H1 (cell line): ENCODE measurements at places on chromosomes 6 and 20. TPM values are rescaled to one million over a fixed set of nuclear protein-coding genes. Genes with fewer than 3 reads are reported as not detected.

GRCh38 chr20:25685276-25686080 is 11.2 kb downstream of the ZNF337 start:
- DNase-seq, result no peak

DNA sequence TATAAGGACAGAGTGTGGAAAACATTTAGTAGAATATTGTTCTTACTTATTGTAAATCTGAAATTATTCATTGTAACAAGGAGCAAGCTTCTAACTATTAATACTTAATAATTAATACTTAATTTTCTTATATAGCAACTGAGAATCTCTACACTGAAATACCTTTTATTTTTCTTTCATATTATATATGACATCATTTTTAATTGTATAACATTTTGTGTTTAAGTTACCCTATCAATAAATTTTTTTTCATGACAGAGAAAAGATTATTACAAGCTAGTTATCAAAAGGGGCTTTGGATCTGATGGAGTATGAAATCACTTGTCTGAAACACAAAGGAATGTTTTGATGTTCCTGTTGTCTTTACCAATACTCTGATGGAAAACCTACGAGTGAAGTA is 72.2 kb upstream of the CNKSR3 start:
- no peak for DNase-seq

DNA sequence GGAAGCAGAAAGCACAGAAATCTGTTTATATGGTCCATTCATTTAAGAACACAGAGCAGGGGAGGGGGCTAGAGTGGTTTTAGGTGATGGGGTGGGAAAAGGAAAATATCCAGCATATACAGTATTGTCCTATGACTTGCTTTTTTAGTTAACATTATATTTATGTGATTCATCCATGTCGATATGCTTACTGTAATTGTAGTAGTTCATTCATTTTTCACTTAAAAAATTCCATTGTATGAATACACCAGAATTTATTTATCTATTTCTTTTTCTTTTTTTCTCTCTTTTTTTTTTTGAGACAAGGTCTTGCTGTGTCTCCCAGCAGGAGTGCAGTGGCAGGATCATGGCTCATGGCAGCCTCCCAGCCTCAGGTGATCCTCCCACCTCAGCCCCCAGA is 9.6 kb upstream of the PRIM2 start:
- no peak for DNase-seq

DNA sequence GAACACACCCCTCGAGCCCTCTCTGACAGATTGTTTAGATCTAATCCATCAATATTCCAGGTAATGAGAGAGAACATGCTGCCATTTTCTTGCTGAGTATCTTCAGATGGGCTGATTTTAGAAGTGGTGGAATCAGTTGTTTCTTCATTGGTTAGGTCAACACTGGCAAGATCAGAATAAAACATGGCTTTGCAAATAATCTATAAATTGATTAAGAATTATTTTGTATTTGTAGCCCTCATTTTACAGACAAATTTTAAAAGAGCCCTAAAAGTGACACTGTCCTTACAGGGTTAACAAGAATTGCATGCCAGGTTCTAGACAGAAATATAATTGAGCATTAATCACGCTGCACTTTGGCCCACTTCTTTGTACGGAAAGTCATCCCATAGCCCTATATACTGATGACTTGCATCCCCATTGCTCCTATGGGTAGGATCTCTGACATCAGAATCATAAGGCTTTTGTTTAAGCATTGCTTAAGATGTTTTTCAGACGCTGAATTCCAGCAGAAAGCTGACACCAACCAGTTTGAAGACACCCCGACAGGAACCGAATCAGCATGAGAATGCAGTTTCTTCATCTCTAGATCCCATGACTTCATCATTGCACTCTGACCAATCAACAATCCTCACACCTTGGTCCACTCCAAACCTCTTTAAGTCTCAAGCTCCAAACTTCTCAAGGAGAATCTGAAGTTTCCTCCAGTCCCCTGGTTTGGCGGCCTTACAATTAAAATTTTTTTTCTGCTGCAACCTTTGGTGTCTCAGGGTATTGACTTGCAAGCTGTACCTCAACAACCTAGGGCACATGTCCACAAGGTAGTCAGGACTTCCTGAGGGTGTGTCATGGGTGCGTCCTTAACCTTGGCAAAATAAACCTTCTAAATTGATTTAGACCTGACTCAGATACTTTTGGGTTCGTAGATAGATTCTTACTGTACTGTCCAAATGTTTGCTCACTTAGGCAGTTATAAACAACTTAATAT is 7.8 kb downstream of the TDP2 start:
- no peak for DNase-seq

- no peak for DNase-seq
Observed at GRCh38 chr6:20238688-20239587, 26.7 kb upstream of the MBOAT1 start.

- no peak for DNase-seq
Observed at GRCh38 chr6:166419286-166419685, 36.5 kb upstream of the MPC1 start.

GRCh38 chr6:162251257-162251656 is 476.3 kb downstream of the PRKN start:
- DNase-seq, result peak; percentile 3

DNA sequence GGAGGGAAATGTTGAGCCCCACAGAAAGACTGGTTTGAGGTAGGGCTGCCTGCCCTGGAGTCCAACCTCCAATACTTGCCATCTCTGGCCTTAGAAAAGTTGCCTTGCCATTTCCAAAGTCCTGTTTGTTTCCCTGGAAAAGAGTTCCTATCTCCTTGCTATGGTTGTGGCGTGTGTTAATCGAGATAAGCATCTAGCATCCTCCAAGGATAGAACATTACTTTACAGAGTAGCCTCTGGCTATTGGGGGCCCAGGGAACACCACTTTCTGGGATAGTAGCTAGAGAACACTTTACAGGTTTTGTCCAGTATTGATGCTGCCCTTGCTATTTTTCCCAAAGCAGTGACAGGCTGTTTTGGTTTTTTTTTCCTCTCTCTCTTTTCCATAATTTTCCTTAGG is 57.4 kb upstream of the SASH1 start:
- DNase-seq, result no peak

- no peak for DNase-seq
Observed at GRCh38 chr20:24453869-24454268, 15.6 kb upstream of the SYNDIG1 start.

DNA sequence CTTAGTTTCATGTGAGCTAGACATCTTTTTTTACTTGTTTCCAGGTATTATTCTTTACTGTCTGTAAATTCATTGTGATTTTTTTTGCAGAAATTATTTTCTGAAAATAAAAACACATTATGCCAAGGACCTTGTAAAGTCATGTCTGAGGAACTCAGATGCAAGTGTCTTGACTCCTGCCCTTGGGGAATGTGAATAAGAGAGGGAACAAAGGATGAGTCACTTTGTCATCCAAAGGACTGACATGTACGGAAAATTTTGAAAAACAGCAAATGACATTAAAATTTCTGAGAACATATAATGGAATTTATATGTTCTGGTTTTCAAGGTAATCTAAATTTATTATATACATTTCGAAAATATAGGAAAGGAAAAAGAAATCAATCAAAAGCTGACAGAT is 660.4 kb downstream of the CD109 start:
- no peak for DNase-seq

DNA sequence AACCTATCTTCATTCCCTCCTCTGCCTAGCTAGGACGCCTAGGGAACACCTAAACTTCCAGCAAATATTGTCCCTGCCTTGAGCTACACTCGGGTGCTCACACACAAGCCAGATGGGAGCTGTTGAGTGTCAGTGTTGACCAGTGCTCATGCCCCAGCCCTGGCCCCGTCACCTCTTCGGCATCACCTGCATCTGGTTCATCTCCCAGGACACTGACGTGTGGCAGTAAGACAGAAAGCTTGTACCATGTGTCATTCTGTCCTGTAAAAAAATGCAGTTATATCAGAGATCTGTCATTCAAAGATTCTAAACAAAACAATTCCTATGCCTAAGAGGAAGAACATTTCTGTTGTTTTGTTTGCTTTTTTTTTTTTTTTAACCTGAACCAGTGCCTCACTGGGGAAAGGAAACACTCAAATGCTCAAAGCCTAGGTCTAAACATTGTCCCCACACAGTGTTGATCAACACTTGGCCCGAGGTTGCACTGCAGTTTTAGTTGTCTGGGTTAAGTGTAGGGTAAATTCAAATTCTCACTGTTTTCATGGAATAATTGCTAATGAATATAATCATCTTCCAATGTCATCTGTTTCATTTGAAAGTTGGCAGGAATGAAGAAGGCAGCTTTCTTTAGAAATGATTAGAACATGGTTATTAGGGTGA is 102.7 kb upstream of the SASH1 start:
- no peak for DNase-seq

DNA sequence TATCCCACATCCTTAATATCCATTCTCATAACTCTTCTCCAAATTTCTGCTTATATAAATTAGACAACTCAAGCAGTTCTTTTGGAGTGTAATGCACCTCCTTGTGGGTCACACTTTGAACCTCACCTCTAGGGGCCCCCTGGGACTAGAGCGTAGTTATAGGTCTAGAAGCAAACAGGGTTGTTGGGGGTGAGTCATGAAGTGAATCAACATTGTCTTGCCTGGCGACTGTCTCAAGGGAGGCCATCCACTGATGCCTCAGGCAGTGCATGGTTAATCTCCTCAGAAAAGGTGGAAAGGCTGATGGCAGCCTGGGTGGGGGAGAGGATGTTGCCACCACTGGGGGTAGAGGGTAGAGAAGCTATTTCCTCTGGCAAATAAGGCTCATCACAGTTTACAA is 129.1 kb downstream of the TNFRSF21 start:
- peak; percentile 10 for DNase-seq

GRCh38 chr6:35061102-35061615 is 80.0 kb downstream of the TCP11 start:
- DNase-seq, result no peak

- no peak for DNase-seq
Observed at GRCh38 chr6:144912474-144912873, 627.3 kb downstream of the UTRN start.

The SRMS gene
- polyA plus RNA-seq, result 0.39 and 0.66 TPM in 2 replicates

The PNPLA1 gene
- not detected in 2 replicates for polyA plus RNA-seq

The COL21A1 gene
- polyA plus RNA-seq, result 0.75 and 1.6 TPM in 2 replicates

The TNNC2 gene
- polyA plus RNA-seq, result 7.6 and 10.4 TPM in 2 replicates
